Nucleus accumbens (tissue), 56 donors: ENCODE measurements at places on chromosomes 2 and 18.

- no peak for DNase-seq
Observed at GRCh38 chr18:55249550-55249949, 290.3 kb upstream of the CCDC68 start.

DNA sequence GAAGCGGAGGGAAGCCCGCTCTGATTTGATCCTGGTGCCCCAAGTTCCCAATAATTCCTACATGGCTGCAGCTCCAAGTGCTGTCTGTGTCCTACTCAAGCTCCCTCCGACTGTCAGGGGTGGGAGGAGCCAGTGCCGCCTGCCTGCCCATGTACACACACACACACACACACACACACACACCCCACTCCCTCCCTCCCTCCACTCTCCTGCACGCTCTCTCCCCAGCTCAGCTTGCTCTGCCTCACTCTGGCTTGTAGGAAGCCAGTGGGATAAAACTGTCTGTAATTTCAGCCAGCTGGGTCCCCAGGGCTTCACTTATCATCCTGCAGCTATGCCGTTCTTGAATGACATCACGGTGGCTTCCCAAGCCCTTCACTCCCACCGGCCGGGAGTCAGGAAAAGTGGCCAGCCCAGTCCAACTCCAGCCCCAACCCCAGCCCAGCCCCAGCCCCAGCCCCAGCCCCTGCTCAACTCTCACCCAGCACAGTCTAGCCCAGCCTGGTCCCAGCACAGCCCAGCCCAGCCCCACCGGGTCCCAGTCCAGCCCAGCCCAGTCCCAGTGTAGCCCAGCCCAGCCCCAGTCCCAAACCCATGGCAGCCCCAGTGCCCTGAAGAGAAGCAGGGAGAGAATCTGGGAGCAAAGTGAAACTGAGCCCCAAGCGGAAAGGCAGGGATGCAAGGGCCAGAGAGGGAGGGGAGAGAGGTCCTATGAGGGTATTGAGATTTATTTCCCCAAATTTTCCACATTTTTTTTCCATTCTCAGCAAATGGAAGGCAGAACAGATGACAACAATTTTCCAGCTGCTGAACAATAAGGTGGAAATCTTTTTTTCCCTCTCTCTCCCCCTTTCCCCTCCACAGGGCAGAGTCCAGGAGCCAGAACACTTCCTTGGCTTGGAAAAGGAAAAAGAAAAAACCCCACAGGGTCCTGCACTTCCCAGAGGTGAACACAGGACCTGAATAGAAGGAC, 144.0 kb downstream of the TNS1 start:
- peak; percentile 63 for DNase-seq

DNA sequence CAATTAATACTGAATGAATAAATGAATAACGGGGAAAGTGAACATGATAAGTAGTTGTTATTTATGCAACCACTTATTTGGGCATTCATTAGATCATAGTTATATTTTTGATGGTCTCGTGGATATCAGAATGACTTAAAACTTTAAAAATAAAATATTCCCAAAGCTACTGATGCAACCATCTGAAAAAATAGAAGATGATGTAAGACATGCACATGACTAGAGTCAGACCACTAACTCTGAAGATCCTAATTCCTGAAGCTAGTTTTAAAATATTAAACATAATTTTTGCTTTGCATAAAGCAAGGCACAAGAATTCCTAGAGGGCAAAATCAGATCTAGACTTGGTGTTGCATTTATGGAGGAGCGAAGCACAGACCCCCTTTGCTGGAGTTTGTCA, 616.1 kb downstream of the IRS1 start:
- DNase-seq, result no peak

- DNase-seq, result no peak
Observed at GRCh38 chr18:48909721-48910120, 41.0 kb downstream of the SMAD7 start.

DNA sequence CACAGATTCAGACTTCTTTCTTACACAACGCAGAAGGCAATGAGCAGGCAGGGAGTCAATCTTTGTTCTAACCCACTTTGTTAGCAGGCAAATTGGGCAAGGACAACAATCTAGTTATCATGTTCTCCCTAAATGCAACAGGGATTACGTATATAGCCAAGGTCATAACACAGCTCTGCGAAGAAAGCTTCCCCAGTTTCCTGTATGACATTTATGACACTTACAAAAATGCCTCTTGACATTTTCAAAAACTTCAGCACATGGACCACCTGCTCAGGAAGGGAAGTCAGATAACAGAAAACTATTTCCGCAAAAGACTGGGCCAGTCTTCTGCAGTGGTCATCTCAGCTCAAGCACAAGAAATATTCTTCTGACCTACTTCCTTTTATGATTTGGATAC, 106.1 kb downstream of the IRS1 start:
- no peak for DNase-seq

- DNase-seq, result no peak
Observed at GRCh38 chr2:151063271-151063670, 198.4 kb downstream of the RBM43 start.

DNA sequence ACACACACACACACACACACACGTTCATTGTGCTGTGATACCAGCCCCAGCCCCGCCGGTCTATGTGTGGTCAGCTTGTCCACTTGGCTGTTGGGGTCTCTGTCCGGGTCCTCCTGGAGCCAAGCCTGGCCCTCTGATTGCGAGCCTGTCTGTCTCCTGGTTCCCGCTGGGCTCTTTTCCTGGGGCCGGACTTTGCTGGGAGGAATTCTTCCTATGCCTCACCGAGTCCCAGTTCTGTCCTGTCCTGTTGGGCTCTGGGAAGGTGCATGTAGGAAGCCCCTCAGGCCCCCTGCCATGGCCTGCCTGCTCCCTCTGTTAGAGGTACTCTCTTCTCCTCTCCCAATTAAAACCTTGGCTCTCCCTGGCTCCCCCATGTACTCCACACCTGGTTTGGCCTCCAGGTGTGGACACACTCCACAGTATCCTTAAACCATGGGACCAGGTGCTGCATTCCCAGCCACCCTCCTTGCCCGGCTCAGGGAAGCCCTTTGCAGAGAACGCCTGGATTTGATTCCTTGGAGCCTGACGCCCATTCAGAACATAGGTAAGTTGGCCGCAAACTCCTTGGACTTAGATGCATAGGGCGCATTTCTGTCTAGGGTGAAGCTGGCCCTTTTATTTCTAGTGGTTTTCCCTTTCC, 42.3 kb downstream of the CABLES1 start:
- DNase-seq, result no peak

DNA sequence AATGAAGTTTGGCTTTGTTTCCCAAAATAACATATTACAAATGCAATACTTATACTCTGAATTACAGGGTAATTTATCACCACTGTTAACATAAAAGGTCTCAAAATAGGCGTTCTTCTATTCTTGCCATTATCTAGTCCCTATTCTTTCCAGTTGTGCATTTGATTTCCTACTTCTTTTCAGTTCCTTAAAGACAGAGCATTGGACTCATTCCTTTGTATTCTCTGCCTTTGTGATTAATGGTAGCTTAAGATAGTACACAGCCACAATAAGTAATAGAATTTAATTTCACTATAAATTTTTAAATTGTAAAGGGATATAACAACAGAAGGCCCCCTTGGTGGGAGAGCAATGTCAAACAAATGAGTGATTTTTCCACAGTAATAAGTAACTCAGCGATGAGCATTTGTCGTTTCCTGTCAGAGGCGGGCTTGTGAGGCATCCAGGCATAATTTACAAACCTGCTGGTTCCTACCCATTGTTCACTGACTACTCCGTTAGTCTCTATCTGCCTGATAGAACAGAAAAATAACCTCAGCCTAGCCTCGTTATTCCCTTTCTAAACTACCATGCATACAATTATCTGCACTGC, 456.6 kb upstream of the REG3G start:
- no peak for DNase-seq

- DNase-seq, result no peak
Observed at GRCh38 chr18:46536215-46536874, 120.7 kb downstream of the LOXHD1 start.

GRCh38 chr2:16665748-16666448, at the start of gene CYRIA:
Gene CYRIA (minus strand): TSS chr2:16665834. CDS start chr2:16588119, 77,715 bp downstream.
- DNase-seq, result peak; percentile 70

DNA sequence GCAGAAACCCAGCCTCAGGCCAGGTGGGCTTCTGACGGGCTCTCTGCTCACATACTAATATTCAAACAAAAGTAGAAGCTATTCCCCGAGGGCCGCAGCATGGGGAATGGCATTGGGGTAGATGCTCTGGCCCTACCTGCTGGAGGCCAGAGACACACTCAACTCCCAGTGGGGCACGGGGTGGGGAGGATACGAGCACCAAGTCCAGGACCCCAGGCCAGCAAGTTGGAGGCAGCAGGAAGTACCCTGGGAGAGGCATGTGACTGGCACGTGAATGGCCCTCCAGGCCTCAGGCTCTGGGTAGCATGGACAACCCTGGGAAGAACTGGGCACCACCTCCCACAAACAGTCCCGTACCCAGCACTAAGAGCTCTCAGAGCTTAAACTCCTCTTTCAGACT, 3.8 kb downstream of the DNMT3A start:
- DNase-seq, result no peak

DNA sequence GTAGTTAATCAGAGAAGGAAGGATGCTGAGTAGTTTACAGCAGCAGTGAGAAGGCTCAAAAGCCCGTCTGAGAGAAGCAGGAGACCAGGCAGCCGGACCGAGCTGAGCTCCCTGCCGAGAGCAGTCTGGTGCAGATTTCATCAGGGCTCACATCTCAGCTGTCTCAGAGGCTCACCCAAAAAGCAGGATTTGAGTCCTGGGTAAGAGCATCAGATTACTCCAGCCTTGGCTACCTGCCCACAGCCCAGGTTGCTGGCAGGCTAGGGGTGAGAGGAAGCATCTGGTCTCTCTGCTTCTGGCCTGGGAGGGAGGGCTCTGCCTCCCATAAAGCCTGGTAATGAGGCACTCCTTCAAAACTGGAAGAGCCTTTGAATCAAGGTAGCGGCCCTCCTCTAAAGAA, 140.5 kb downstream of the ST6GAL2 start:
- no peak for DNase-seq
